Body of pancreas (tissue), 4 donors: ENCODE measurements at places on chromosomes 12 and 14. TPM values are rescaled to one million over a fixed set of nuclear protein-coding genes. Genes with fewer than 3 reads are reported as not detected.
A peak's percentile ranks its signal among the peaks of the same experiment; 100 is the strongest.

- DNase-seq: no peak
Measured at GRCh38 chr14:99664058-99664936, 19.4 kb downstream of the HHIPL1 start.

DNA sequence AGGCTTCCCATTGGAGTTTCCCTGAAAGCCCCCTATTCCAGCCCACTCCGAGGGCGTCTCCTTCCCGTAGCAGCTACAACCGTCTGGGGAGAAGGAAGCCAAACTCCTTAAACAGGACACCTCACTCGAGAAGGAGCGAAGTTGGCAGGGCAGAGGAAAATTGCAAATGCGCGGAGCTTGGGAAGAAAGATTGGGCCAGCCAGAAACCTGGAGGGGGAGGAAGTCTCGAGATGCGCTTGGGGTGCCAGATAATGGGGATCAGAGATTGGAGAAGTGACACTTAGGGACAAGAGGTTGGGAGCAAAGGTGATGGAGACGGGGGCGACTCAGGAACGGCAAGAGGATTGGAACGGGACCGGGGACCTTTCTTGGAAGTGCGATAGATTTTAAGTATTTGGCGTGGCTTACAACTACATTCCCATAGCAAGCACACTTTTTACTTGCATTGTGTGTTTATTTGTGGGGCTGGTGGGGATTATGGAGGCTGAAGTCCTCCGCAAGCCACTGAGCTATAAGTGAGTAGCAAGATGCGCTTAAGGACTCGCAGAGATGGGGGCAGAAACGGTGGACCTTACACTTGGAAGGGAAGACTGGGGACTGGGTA, 926 bp downstream of the HRK start:
- DNase-seq: no peak

- peak; percentile 30 for DNase-seq
Measured at GRCh38 chr14:90545966-90546751, 149.3 kb downstream of the CALM1 start.

- DNase-seq: no peak
Measured at GRCh38 chr14:61640158-61641136, 54.9 kb upstream of the HIF1A start.

DNA sequence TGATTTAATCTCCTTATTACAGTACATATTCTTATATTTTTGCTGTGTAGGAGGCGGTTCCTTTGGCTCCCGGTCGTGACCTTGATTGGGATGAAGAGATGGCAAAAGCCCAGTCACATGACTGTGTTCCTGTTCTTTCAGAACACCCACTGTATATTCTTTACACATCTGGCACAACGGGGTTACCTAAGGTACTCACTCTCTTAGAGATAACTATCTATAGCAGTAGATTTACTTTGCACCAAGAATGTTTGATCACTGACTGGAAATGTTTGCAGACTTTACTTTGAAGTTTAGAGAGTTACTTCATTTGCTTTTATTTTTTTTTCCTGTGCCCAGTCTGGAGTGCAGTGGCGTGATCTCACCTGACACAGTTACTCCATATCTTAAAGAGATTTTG, 65.2 kb downstream of the ACSS3 start:
- DNase-seq: peak; percentile 78

GRCh38 chr14:81018251-81018650, 62.8 kb downstream of the TSHR start:
- no peak for DNase-seq

- DNase-seq: peak; percentile 56
Measured at GRCh38 chr12:94074980-94075629, 73.3 kb upstream of the PLXNC1 start.

PLD4 gene
- total RNA-seq: not detected

OR6C2 gene
- not detected for total RNA-seq

CAPZA3 gene
- total RNA-seq: not detected
